ENCODE measurements at places on chromosomes 6 and 20.
A peak's percentile ranks its signal among the peaks of the same experiment; 100 is the strongest.

DNA sequence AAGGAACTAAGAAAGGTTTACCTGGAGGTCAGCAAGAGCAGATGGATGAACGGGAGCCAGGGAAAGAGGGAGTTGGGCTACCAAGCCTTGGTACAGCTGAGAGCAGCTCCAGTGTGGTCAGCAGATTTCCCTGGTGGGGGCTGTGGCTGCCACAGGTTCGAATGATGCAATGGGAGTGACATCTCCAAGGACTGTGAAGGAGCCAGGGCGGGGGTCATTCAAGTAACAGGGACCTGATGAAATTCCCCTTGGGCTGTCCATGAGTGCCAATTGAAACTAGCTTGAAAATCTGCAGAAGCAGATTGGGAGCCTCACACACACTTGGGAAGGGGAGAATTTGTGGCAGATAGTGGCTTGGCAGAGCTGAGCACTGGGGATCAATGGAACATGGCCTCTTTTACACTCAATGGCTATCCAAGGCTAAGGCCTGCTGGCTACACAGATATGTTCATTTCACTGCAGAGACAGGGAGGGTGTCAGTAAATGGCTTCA lies 247.0 kb upstream of the ECI2 start:
- DNase-seq, result no peak

GRCh38 chr20:12528591-12529041 lies 480.2 kb upstream of the SPTLC3 start:
- DNase-seq, result no peak

DNA sequence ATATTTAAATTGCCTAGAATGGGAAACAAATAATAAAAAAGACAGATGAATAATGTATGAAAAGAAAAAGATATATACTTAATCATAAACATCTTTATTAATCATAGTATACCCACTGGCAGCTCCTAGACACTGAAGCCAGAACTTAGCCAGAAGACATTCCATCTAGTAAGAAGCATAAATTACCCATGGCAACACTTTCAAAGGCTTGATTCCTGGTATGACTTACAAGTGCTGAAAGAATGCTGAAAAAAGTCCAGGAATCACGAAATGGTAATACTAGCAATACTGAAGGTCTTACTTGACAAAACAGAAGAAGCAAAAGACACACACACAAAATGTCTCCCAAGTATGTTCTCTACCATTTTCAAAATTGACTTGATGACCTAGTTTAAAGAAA lies 38.0 kb downstream of the RWDD2A start:
- DNase-seq, result no peak

DNA sequence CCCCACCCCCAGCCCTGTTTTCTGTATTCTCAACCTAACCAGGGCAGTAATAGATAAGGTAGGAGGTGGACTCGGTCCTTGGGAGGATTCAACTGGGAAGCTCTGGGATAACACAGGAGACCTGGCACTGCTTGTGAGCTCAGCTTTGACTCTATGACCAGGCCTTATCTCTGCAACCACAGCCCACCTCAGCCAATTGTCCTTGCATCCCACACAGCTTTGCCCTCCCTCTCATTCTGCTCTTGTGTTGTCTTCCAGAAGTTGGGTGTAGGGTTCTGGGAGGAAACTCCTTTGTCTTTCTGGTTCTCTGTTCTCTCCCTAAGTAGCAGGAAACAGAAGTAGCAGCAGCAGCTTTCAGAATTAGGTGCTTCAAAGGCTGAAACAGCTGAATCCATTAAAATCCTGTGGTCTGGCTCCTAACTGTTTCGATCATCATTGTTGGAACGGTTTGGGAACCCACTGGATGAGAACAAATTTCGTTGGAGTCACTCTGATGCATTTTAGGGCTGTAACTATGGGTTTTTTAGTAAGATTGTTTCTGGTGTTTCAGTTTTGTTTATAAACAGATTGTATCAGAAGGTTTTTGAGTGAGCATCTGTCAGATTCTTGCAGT lies 32.4 kb upstream of the SNX9 start:
- DNase-seq, result no peak

GRCh38 chr6:133567636-133568035 lies 321.3 kb upstream of the TCF21 start:
- DNase-seq, result no peak

- DNase-seq, result no peak
Observed at GRCh38 chr6:115613488-115613887, 447.2 kb downstream of the FRK start.

DNA sequence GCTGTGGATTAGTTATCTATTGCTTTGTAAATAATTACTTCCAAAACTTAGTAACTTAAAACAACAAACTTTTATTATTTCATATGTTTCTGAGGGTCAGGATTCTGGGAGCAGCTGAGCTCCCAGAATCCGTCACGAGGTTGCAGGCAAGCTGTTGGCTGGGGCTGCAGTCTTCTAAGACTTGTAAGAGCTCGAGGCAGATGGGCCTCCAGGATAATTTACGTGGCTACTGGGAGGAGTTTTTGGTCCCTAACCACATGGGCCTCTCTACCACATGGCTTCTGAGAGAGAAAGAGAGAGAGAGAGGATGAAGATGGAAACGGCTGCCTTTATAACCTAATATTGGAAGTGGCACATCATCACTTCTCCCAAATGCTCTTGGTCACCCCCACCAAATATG lies 64.9 kb upstream of the SULF2 start:
- no peak for DNase-seq

DNA sequence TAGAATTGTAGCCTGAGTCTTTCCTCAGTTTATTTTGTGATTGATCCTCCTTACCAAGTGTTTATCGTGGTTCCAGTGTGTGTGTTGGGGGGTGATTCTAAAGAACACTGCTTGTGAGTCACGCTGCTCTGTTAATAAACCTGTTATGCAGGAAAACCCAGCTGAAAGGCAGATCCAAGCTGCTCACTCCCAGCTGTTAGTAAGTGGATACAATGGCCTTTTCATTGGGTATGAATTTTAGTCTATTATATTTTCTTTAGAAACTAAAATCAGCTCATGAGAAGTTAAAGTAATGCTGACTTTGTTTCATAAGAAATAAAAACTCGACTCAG lies 12.2 kb upstream of the DSTN start:
- no peak for DNase-seq

DNA sequence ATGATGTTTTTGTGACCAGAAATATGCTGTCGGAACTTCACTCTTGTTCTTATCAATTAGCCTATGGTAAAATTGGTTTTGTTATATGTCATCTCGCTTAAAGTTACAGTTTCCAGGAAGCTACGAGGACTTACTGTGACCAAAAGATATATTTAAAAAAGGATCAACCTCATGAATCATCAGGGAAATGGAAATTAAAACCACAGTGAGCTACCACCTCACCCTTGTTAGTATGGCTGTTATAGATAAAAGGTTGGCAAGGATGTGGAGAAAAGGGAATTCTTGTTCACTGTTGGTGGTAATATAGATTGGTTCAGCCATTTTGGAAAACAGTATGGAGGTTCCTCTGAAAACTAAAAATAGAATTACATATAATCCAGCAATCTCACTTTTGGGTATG lies 14.3 kb upstream of the INSM1 start:
- no peak for DNase-seq

GRCh38 chr6:68653706-68654089 lies 18.6 kb downstream of the ADGRB3 start:
- DNase-seq, result no peak

DNA sequence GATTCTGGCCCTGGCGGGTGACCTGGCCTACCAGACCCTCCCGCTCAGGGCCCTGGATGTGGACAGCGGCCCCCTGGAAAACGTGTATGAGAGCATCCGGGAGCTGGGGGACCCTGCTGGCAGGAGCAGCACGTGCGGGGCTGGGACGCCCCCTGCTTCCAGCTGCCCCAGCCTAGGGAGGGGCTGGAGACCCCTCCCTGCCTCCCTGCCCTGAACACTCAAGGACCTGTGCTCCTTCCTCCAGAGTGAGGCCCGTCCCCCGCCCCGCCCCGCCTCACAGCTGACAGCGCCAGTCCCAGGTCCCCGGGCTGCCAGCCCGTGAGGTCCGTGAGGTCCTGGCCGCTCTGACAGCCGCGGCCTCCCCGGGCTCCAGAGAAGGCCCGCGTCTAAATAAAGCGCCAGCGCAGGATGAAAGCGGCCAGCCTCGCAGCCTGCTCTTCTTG lies 868 bp upstream of the SLC2A4RG start:
- DNase-seq, result no peak

DNA sequence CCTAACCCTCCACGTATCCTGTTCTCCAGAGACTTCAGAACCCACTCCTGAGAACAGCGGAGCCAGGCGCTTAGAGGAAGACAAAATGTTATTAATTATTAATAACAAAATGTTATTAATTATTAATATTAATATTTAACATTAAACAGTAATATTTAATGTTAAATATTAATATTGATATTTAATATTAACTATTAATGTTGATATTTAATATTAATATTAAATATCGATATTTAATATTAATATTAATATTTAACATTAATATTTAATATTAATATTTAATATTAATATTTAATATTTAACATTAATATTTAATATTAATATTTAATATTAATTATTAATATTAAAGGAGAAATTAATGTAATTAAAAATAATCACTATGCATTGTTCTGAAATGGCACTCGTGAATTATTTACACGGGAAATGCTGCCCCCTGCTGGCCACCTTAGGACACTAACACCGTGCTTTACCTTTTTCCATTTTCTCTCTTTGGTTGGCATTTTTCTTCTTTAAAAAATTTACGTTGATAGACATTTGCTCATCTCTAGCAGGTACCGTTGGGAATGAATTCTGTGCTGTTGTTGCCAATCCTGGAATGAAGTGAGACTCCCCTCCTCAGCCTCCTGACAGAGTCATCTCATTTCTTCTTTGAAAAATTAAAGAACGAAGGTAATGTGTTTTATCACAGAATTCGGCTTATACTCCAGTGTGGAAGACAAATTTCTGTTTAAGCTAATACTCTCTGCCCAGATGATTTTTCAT lies 7.5 kb upstream of the GGTLC1 start:
- no peak for DNase-seq

- no peak for DNase-seq
Observed at GRCh38 chr6:5412663-5413062, 151.3 kb downstream of the FARS2 start.

DNA sequence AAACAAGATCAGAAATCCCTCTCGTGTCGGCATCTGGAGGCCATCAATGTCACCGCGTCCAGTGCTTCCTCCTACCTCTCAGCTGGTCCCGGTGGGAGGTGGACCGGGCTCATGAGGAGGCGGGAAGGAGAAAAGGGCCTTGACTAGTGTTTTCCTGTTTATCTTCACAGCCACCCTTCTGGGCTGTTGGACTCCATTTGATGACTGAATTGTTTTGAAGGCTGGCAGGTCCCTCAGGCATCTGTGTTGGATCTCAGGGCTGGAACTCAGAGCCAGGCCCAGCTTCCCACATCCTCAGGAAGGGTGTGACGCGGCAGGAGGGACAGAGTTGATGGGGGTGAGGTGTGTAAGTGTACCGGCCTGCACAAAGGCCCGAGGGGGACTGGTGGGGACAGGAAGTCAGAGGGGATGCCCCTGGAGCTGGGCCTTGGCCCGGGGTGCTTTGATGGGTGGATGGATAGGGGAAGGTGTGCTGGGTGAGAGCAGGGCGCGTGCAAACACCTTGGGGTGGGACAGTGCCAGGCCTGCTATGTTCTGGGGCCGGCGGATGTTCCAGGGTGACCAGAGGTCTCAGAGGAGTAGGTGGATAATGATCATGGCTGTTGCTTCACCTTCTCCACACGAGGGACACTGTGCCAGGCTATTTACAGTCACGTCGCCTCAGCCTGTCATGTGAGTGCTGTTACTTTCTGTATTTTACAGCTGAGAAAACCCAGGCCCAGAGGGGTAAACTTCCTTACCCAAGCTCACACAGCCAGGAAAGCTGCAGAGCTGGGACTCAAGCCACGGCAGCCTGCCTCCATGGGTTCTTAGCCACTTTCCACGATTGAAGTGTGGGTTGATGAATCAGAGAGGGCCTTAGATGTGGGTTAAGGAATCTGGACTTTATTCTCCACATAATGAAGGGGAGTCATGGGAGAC lies 17.9 kb upstream of the CHMP4B start:
- DNase-seq, result peak; percentile 21

- DNase-seq, result no peak
Observed at GRCh38 chr6:14726816-14727493, 518.9 kb upstream of the JARID2 start.

GRCh38 chr20:32807706-32808105 lies 12.0 kb upstream of the MAPRE1 start:
- DNase-seq, result peak; percentile 36

- no peak for DNase-seq
Observed at GRCh38 chr6:148225871-148226270, 116.8 kb upstream of the SASH1 start.
